Stomach (tissue), 19 donors: ENCODE measurements at places on chromosomes 12 and 14. TPM values are rescaled to one million over a fixed set of nuclear protein-coding genes. Genes with fewer than 3 reads are reported as not detected.

- no peak for DNase-seq
Measured at GRCh38 chr12:62799766-62800406, 135.1 kb downstream of the PPM1H start.

DNA sequence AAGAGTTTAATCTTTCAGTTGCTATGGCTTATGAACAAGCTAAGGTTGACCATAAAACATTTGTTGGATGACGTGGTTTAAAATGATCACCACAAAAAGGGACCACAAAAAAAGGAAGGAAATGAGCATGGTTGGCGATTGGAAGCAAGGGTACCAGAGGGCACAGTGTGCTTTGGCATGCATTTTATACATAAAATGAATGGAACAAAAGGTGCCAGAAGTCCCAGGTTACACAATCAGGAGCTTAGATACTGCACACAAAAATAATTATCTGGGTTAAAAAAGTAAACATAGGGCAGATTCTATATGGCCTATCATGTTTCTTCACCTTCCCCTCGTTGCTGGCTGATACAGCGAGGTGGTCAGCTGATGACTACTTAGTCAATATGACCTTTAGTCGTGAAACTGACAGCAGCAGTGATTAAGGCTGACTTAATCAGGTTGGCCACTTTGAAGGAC lies 50.7 kb downstream of the ZC3H14 start:
- peak; percentile 27 for DNase-seq

DNA sequence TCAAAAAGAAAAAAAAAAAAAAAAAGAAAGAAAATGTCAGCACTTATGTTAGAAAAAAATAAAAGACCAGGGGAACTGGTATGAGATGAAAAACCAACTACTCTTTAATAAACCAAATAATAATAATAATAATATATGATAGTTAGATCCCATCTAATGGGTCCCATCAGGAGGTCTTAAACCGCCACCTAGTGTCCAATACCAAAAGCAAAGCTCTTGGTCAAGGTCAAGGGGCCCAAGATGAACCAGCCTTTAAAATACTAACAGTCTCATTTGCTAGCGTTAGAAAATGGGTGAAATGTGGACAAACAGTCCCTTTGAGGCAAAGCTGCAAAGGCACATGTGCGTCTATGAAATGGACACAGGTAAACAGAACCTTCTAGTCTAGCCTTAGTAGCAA lies 12.3 kb downstream of the BRAP start:
- DNase-seq: peak; percentile 39

GRCh38 chr14:90700933-90701776 lies 115.1 kb downstream of the TTC7B start:
- peak; percentile 52 for DNase-seq

MGAT4C gene
- 0.43 TPM for total RNA-seq

DNA sequence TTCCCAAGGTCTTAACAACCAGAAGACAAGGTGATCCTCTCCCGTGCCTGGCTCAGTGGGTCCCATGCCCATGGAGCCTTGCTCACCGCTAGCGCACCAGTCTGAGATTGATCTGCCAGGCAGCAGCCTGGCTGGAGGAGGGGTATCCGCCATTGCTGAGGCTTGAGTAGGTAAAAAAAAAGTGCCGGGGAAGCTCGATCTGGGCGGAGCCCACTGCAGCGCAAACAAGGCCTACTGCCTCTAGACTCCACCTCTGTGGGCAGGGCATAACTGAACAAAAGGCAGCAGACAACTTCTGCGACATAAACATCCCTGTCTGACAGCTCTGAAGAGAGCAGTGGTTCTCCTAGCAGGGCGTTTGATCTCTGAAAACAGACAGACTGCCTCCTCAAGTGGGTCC lies 104.0 kb downstream of the C14orf39 start:
- no peak for DNase-seq

- no peak for DNase-seq
Measured at GRCh38 chr14:78028471-78028870, 141.7 kb upstream of the NRXN3 start.

CD4 gene
- total RNA-seq: 7.2 TPM

GRCh38 chr12:93109551-93110203 lies 180.6 kb upstream of the EEA1 start:
- no peak for DNase-seq

DNA sequence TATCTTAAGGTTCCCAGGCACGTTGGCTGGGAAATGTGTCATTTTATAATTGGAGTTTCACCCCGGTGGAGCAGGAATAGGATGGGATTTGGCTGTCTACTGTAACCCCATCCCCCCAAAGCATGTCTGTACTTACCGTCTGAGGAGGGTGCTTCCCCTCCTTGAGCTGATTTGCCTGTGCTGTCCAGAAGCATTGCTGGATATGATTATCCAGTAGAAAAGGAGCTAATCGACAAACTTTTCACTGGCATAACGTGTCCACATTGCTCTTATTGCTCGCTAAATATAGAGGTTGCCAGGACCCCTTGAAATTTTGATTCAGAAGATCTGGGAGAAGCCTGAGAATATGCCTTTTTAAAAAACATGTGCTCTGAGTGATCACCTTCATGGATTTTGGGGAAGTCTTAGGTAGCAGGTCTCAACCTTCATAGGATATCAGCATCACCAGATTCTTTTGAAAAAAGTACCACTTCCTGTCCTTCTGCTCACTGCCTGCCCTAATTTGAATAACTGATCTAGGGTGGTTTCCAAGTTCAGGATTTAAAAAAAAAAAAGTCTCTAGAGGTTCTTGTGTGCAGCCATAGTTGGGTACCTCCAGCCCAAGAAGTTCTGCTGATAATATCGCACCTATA lies 80.4 kb upstream of the KCNA1 start:
- no peak for DNase-seq

LRRC10 gene
- total RNA-seq: not detected

DNA sequence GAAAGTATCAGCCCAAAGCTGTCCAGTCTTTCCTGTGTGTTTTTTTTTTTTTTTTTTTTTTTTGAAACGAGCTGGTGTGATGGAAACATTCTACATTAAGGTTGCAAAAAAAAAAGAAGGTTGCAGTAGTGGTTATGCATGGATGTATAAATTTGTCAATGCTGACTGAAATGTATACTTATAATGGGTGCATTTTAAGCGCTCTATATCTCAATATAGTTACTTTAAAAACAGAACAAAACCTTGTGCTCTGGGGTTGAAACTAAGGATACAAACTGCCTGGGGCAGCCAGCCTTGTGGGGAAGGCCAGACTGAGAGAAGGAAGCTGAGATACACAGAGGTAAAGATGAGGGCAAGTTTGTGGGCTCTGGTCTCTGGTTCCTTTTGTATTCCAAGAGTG lies 87.3 kb upstream of the RMST start:
- no peak for DNase-seq

TSHR gene
- total RNA-seq: not detected

DIO2 gene
- 26.6 TPM for total RNA-seq

DNA sequence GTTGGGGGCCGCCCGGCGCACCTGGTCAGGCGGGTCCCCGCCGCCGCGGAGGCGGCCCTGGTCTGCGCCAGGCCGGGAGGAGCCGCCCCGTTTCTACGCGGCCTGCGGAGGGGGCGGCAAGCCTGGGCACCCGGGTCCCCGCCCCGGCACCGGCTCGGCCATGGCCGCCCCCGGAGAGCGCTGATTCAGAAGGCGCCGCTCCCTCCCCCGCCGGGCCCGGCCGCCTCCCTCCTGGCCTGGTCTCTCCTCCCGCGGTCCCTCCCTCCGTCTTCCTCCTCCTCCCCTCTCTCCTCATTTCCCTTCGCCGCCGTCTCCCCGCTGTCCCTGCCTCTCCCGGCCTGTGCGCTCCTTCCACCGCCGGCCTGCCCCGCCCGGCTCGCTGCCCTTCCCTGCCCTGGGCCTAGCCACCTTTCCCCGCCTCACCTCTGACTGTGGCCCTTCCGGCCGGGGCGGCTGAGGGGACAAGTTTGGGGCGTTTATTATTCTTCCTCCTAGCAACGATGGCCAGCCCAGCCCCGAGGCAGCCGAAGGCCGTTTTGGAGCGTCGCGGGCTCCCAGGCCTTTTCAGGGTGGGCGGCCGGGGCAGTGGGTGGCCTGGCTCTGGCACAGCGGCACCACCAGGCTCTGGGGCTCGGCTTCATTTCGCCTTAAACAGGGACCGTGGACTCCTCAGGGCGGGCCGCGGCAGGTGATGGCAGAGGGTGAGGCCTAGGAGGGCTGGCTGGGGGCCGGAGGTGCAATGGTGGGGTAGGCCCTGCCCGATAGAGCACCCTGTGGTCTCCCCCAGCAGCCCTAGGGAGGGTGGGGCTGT lies 768 bp downstream of the CEP170B start:
- DNase-seq: peak; percentile 86

- DNase-seq: peak; percentile 59
Measured at GRCh38 chr14:96274543-96274942, 18.5 kb downstream of the BDKRB1 start.

DNA sequence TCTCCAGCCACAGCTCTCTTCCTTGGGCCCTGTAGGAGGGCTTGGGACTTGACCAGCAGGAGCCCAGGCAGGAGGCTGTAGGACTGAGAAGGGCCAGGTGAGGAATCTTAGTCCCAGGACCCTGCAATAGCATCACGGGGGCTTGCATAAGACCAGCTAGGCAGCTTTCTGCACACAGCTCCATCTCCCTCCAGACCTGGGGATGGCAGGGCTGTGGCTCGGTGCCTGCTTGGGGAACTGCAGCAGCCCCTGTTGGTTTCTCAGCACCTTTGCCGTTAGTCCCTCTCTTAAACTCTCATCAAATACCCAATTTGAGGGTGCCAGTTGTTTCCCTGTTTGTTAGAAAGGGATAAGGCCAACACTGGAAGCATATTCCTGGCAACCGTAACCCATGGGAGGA lies 14.3 kb downstream of the DIO3 start:
- DNase-seq: no peak

GRCh38 chr12:77847060-77847541 lies 16.4 kb downstream of the NAV3 start:
- DNase-seq: no peak

DNA sequence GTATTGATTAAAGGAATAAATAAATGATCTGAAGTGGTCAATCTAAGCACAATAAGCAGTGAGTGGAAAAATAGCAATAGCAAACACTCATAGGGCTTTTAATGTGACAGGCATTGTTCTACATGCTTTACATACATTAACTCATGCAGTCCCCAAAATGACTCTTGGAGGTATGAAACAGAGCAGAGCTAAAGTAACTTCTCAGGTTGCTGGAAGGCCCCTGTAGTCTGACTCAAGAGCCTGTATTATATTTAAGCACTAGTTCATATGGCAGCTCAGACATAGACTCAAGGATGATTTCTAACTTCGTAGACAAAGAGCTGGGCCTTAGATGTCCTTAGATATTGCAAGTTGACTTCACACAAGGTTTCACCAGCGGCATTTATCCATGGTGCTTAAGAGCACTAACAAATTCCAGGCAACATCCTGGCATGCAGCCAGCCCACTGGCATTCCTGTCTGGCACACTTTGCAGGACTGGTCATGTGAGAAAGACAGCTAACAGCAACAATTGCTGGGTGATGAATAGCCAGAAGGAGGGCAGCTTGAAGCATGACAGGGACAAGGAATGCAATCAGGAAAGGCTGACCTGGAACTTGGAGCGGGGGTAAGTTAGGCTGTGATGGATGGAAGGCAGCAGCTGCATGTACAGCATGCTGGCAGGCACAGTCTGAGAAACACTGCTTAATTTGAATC lies 22.9 kb upstream of the KTN1 start:
- DNase-seq: peak; percentile 83

GRCh38 chr12:56129206-56129941 lies 1.3 kb downstream of the ESYT1 start:
- DNase-seq: peak; percentile 88

GRCh38 chr14:31411218-31411727 lies 9.1 kb downstream of the HEATR5A start:
- peak; percentile 54 for DNase-seq

DNA sequence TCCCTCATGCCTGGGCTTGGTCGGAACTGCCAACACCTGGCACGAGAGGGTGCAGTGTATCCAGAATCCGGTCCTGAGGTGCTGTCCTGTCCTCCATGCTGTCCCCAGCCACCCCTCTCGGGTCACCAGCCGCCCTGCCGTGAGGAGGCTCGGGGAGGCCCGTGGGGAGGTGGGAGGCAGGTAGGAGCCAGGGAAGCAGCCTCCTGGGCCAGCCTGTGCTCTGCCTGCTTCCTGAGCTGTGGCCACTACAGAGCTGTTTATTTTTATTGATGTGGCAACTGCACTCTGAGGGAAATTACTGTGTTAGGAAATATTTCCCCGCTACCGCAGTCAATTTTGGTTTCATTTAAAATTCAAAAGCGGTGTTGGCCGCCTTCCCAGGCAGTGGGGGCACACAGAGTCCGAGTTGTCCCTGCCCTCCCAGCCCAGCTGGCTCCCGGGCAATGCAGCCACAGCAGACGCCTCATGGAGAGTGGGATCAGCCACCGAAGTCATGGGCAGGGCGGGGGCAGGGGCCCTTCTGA lies 18.3 kb downstream of the NOC4L start:
- no peak for DNase-seq

- DNase-seq: no peak
Measured at GRCh38 chr14:76550534-76550933, 174.6 kb downstream of the ESRRB start.

SERPINA12 gene
- total RNA-seq: not detected

TESPA1 gene
- not detected for total RNA-seq

NXPH4 gene
- total RNA-seq: 0.18 TPM

ZDHHC22 gene
- total RNA-seq: 0.18 TPM

DNA sequence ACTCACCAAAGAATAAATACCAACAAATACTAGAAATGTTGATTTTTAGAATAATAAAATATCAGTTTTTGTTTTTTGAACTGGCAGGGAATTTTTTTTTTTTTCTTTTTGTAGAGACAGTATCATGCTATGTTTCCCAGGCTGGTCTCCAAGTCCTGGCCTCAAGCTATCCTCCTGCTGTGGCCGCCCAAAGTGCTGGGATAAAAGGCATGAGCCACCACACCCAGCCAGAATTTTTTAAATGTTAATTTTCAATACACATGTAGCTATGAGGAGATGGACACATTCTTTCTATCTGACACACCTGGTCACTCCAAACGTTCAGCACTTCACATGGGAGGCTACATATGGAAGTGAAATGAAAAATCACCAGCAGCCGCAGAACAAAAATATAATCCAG lies 126.8 kb downstream of the ETV6 start:
- no peak for DNase-seq

DNA sequence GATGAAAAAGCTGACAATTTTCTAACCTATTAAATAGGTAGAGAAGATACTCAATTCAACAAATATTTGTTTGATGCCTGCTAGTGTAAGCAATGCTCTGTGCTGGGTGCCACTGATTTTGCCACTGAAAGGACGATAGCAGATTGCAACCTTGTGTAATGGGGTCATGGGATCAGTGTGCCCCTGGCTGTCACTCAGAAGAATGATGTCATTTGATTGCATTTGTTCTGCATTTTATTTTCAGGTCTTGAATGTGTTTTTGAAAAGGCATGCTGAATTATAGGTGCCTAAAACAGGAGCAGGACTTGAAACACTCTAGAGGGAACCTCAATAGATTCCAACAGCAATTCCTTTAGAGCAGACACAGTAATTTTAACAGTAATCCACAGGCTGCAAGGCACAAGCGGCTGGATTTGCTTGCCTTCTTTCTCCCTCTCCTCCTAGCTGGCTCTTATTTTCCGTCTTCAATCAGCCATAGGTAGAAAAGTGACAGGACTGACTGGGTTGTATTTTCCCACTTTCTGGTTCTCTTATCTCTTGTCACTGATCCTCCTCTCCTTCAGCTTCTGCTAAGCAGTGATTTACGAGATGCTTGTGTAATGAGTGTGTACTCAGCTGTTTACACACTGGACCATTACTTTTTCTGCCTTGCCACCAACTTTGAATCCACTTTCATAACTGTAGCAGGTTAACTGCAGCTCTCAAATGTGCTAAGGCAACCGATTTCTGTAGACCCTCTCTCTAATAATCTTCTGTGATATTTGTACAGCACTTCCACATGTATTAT lies 4.1 kb downstream of the PLXNC1 start:
- no peak for DNase-seq

- DNase-seq: no peak
Measured at GRCh38 chr12:116783525-116784237, 45.6 kb downstream of the RNFT2 start.

- DNase-seq: no peak
Measured at GRCh38 chr14:104969741-104970230, 8.4 kb downstream of the AHNAK2 start.
